ENCODE measurements at places on chromosomes 16 and 17. TPM values are rescaled to one million over a fixed set of nuclear protein-coding genes. Genes with fewer than 3 reads are reported as not detected.

Gene KRT14
- not detected for total RNA-seq

Gene GP1BA
- not detected for total RNA-seq

Gene KRTAP4-5
- not detected for total RNA-seq

Gene NEUROD2
- not detected for total RNA-seq

Gene KRT9
- not detected for total RNA-seq

GRCh38 chr16:30491744-30492308, 19.3 kb downstream of the ITGAL start:
- peak; percentile 20 for DNase-seq

GRCh38 chr17:77074681-77075080, 66.1 kb upstream of the SEC14L1 start:
- no peak for DNase-seq

DNA sequence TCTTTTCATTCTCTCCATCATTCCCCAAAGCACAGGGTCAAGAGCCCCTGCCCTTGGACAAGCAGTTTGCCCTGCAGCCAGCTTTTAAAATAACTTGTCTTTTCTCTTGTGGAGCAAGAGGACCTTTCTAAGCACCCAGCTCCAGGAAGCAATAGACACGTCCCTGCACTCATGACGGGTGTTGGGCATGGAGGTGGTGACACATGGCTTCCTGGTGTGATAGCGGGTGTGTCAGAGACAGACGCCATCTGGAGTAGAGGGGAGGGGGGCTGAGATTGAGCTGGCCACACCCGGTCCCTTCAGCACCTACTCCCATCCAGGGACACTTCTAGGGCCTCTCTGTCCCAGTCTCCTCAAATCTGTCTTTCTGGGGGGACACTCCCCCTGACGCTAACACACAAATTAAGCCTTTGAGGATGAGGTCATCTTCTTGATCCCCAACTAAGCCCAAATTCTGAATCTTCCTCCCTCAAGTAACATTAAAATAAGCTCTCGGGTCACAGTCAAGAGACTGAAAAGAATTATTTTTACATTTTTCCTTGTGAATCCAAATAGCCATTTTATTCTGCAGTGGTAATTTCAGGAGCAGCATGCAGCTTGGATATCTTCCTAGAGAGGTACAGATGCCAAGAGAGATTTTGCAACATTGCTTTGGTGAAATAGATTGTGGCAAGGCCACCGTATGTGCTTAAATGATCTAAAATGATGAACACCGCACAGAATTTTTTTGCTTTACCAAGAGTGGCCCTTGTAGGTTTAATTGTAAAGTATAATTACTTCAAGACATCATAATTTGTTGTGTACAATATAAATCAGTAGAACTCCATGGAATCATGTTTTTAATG, 216.6 kb upstream of the IRX3 start:
- peak; percentile 92 for DNase-seq

- DNase-seq: no peak
Measured at GRCh38 chr17:50989149-50989548, 123.0 kb upstream of the TOB1 start.

- DNase-seq: peak; percentile 67
Measured at GRCh38 chr16:85316321-85316919, 204.1 kb upstream of the CIBAR2 start.

DNA sequence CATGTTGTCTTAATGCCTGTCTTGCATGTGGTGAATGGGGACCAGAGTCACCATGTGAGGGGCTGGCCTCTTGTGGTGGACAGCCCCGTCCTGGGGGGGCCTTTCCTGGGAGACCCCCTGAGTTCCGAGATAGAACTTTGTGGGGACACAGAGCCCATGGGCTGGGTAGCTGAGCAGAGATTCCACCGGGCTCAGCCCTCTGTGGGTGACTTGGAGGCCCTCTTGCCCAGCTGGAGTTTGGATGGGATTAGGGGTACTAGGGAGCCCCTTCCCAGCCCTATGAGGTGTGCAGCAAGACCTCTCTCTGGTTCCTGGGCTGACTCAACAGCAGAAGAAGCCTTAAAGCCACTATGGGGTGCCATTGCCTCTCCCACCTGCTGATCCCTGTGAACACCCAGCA, 38.1 kb downstream of the MRC2 start:
- DNase-seq: no peak

- DNase-seq: no peak
Measured at GRCh38 chr16:70740174-70740913, 54.5 kb upstream of the MTSS2 start.

DNA sequence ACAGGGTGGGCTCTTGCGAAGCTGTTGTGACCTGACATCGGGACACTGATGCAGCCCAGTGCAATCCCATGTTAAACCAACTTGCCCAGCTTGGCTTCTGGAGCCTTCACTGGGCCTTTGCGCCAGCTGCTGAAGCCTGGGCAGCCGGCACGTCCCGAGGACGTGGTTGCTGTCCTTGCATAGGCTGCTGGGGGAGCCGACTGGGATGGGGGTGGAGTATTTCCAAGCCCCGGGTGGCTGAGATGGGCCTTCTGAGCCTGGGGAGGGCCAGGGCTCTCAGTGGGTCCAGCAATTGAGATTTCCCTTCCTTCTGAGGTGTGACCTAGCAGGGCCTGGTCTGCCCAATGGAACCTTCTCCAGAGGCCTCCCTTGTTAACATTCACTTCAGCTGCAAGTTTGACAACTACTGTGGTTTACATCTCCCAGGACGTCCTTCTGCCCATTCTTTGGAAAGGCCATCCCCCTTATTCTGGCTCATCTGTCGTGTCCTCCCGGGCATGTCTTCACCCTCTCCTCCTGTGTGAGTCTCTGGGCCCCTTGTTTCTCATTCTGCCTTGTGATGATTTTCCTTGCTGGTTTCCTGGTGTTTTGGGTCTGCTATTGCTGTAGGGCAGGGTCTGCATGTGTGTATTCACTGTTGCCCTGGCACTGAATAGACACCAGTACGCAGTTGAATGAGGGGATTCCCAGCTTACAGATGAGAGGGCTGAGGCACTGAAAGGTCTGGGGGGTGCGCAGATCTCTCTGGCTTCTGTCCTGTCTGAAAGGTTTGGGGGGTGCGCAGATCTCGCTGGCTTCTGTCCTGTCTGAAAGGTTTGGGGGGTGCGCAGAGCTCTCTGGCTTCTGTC, 34.4 kb downstream of the HAPSTR1 start:
- DNase-seq: no peak

- DNase-seq: peak; percentile 48
Measured at GRCh38 chr17:33674685-33675084, 381.6 kb upstream of the ASIC2 start.

All from heart left ventricle (tissue), 16 donors.